CD4-positive, alpha-beta T cell (primary cell): ENCODE measurements at places on chromosomes 1 and 21.

GRCh38 chr1:91121366-91121765, 99.5 kb upstream of the ZNF644 start:
- no peak for DNase-seq

- DNase-seq: no peak
Observed at GRCh38 chr1:119910618-119911017, 14.3 kb upstream of the ADAM30 start.

- no peak for DNase-seq
Observed at GRCh38 chr21:18840239-18840638, 436.7 kb upstream of the TMPRSS15 start.

GRCh38 chr1:26787381-26787705, 407 bp upstream of the PIGV start:
- DNase-seq: no peak

- DNase-seq: no peak
Observed at GRCh38 chr21:34904526-34905217, 144.4 kb downstream of the RUNX1 start.

DNA sequence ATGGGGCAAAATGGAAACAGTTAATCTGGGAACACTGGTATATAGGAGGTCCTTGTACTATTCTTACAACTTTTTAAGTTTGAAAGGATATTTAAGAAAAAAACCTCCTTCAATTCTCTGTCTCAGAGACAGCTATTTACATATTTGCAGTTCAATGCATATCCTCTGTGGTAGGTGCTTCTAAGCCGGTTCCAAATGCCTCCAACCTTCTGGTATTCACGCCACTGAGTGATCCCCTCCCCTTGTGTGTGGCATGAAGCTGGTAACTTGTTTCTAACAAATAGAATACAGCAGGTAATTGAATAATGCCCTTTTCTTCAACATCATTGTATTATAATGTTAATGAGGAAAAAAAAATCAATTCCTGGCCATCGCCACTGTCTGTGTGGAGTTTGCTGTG, 91.2 kb downstream of the PROX1 start:
- no peak for DNase-seq

- DNase-seq: no peak
Observed at GRCh38 chr1:222043444-222044292, 301.8 kb upstream of the DUSP10 start.
